A673 (cell line): ENCODE measurements at places on chromosomes 1 and 21. TPM values are rescaled to one million over a fixed set of nuclear protein-coding genes. Genes with fewer than 3 reads are reported as not detected.

LRRC71 gene
- not detected in 2 replicates for total RNA-seq

SEMA4A gene
- 0.77 and 0.92 TPM in 2 replicates for total RNA-seq

HEYL gene
- 0.77 and 1.3 TPM in 2 replicates for total RNA-seq

BEND5 gene
- 6.2 and 8.9 TPM in 2 replicates for total RNA-seq

MMEL1 gene
- not detected in 2 replicates for total RNA-seq

SLC5A3 gene
- 18.4 and 20.5 TPM in 2 replicates for total RNA-seq

AVPR1B gene
- not detected in 2 replicates for total RNA-seq

CNIH3 gene
- total RNA-seq, result 3.7 and 3.8 TPM in 2 replicates

ANKRD13C gene
- total RNA-seq, result 20.6 and 21.8 TPM in 2 replicates

ADAMTS1 gene
- 14.0 and 17.9 TPM in 2 replicates for total RNA-seq

GJA4 gene
- total RNA-seq, result not detected in 2 replicates

SYDE2 gene
- total RNA-seq, result 10.4 and 10.9 TPM in 2 replicates

LY9 gene
- not detected in 2 replicates for total RNA-seq

EVA1B gene
- total RNA-seq, result 6.2 and 8.4 TPM in 2 replicates

- DNase-seq, result no peak
- no peak overlapping the region for H3K27ac ChIP-seq
- peaks cover 9% of the 10 kb centered on the region for H3K36me3 ChIP-seq
- H3K4me1 ChIP-seq, result no peaks in the 10 kb centered on the region
- H3K27me3 ChIP-seq, result no peaks in the 10 kb centered on the region
Measured at GRCh38 chr1:246838118-246838456, 93.7 kb downstream of the AHCTF1 start.

- no peaks in the 10 kb centered on the region for H3K36me3 ChIP-seq
- DNase-seq, result no peak
- H3K27me3 ChIP-seq, result peaks cover 12% of the 10 kb centered on the region
- no peak overlapping the region for H3K4me3 ChIP-seq
- H3K27ac ChIP-seq, result no peak overlapping the region
Measured at GRCh38 chr1:245353915-245354775, 199.4 kb downstream of the KIF26B start.

DNA sequence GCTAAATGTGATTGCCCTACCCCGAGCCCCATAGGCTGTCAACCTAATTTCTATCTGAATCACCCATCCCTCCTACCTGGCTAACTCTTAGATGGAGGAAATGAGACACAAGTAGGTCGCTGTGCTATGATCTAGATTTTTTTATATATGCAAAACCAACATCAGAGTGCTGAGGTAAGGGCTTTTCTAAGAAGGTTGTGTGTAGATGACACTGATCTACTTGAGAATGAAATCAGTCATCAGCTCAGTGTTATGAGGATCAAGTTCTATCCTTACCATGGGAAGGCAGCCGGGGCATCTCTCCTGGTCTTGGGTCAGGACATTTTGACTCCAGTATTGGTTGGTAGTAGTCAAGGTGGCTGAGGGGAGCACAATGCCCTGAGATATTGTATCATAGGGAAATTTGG is 23.6 kb downstream of the SLAMF1 start:
- H3K4me3 ChIP-seq, result no peak overlapping the region
- H3K4me1 ChIP-seq, result no peaks in the 10 kb centered on the region
- no peaks in the 10 kb centered on the region for H3K36me3 ChIP-seq
- no peak overlapping the region for H3K27ac ChIP-seq
- DNase-seq, result no peak

DNA sequence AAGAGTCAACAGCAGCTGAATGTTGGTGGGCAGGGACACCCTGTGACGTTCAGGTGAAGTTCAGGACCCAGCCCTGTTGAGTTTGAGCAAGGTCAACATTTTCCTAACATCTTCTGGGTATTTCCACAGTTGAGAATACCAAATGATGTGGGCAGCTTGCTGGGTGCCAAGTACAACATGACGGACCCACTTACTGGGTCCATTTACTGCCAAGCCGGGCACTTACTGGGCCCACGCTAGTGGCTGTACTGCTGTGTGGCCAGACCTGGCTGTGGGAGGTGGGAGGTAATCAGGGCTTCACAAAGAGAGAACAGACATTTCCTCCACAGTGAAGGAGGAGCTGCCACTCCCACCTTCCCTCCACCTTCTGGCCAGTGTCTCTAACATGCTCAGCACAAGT is 99.2 kb downstream of the PSMG1 start:
- H3K36me3 ChIP-seq, result no peaks in the 10 kb centered on the region
- no peak for DNase-seq
- no peaks in the 10 kb centered on the region for H3K4me1 ChIP-seq
- peaks cover 16% of the 10 kb centered on the region for H3K27me3 ChIP-seq

DNA sequence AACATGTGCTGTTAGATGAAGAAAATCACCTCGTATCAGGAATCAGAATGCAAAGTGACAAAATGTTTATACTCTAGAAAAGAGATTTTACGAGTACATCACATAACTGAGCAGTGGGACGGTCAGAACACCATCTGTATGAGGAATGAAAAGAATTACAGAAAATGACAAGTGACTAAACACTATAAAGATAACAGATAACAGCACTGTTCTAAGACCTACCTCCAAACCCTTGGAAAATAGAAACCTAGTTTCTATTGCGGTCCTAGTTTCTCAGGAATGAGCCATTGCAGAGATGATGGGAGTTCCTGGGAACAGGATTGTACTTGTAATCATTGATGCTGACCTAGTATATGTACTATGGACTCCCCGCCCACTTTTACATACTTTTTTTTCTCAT is 839.4 kb upstream of the ADAMTS5 start:
- no peak for DNase-seq
- no peak overlapping the region for H3K27ac ChIP-seq
- H3K4me3 ChIP-seq, result no peak overlapping the region
- no peaks in the 10 kb centered on the region for H3K4me1 ChIP-seq
- no peaks in the 10 kb centered on the region for H3K36me3 ChIP-seq

- peak; percentile 76 for DNase-seq
- no peaks in the 10 kb centered on the region for H3K4me1 ChIP-seq
- H3K36me3 ChIP-seq, result no peaks in the 10 kb centered on the region
- peaks cover 70% of the 10 kb centered on the region for H3K27me3 ChIP-seq
Measured at GRCh38 chr1:36553591-36554322, 71.0 kb upstream of the CSF3R start.

GRCh38 chr21:17554679-17555465 is 42.0 kb downstream of the CXADR start:
- DNase-seq, result no peak
- H3K4me3 ChIP-seq, result no peak overlapping the region
- no peaks in the 10 kb centered on the region for H3K27me3 ChIP-seq
- H3K36me3 ChIP-seq, result no peaks in the 10 kb centered on the region

- DNase-seq, result peak; percentile 41
- peak overlapping the region; percentile 70 for H3K4me3 ChIP-seq
- no peaks in the 10 kb centered on the region for H3K36me3 ChIP-seq
- peak overlapping the region; percentile 89 for H3K27ac ChIP-seq
- peaks cover 20% of the 10 kb centered on the region for H3K4me1 ChIP-seq
Measured at GRCh38 chr1:155003227-155003765, 694 bp downstream of the ZBTB7B start.

GRCh38 chr1:223667484-223668182 is 2.1 kb upstream of the CAPN8 start:
- H3K4me3 ChIP-seq, result no peak overlapping the region
- no peaks in the 10 kb centered on the region for H3K27me3 ChIP-seq
- H3K27ac ChIP-seq, result no peak overlapping the region

GRCh38 chr1:6423321-6423999 is 1.1 kb upstream of the ESPN start:
- peaks cover 71% of the 10 kb centered on the region for H3K27me3 ChIP-seq
- peaks cover 12% of the 10 kb centered on the region for H3K4me1 ChIP-seq
- DNase-seq, result peak; percentile 60
- no peak overlapping the region for H3K4me3 ChIP-seq

- no peaks in the 10 kb centered on the region for H3K36me3 ChIP-seq
- H3K27me3 ChIP-seq, result no peaks in the 10 kb centered on the region
- peak; percentile 61 for DNase-seq
- no peak overlapping the region for H3K27ac ChIP-seq
Measured at GRCh38 chr1:3858231-3858981, 1.1 kb downstream of the DFFB start.

GRCh38 chr1:42692461-42692860 is 10.2 kb downstream of the YBX1 start:
- H3K36me3 ChIP-seq, result peaks cover 71% of the 10 kb centered on the region
- H3K4me3 ChIP-seq, result no peak overlapping the region

DNA sequence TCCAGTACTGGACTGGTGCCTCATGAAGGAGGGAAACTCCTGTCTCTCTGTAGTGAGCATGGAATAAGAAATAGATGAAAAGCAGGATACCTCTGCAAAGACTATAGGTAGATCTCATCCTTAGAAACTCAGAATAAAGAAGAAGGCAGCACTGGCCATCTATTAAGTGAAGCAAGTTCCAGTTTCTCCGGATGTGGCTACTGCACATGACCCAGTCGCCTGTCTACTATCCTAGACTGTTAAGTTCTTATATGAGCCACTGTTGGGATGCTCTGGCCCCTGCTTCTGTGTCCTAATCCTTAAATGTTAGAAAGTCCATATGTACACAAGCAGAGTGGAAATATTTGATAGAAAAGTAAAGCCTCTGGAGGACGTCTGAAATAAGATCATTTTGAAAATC is 2.2 kb downstream of the FASLG start:
- no peak overlapping the region for H3K27ac ChIP-seq
- H3K4me1 ChIP-seq, result no peaks in the 10 kb centered on the region
- no peak for DNase-seq
- H3K4me3 ChIP-seq, result no peak overlapping the region
- H3K27me3 ChIP-seq, result no peaks in the 10 kb centered on the region
- no peaks in the 10 kb centered on the region for H3K36me3 ChIP-seq

GRCh38 chr1:201489643-201490261 is 17.2 kb downstream of the CSRP1 start:
- H3K36me3 ChIP-seq, result peaks cover 83% of the 10 kb centered on the region
- DNase-seq, result no peak
- H3K27me3 ChIP-seq, result no peaks in the 10 kb centered on the region
- peaks cover 40% of the 10 kb centered on the region for H3K4me1 ChIP-seq
- H3K4me3 ChIP-seq, result no peak overlapping the region
- H3K27ac ChIP-seq, result peak overlapping the region; percentile 25
